ENCODE measurements at places on chromosomes 11 and 22.

DNA sequence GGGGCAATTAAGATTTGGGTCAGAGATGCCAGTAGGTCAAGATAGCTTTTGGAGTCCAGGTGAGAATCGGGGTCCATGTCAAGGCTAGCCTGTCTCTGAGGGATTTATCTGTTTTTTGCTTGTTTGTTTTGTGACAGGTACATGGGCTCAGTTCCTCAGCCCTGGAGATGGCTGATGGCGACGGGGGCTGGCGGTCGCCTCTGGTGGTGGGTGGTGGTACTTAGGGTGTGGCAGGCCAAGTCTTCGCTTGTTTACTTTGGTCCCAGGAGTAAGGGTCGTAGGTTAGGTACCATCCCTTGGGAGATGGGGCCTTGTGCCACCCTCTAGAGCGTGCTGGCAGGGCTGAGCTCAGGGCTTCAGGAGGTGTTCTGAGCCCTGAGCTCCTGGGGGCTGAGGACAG lies 4.7 kb downstream of the SLC25A45 start:
- DNase-seq: no peak

- DNase-seq: no peak
Measured at GRCh38 chr22:45843986-45844385, 133.0 kb downstream of the WNT7B start.

- no peak for DNase-seq
Measured at GRCh38 chr11:102384419-102385079, 37.5 kb downstream of the BIRC2 start.

GRCh38 chr11:12687216-12687623 lies 13.0 kb downstream of the TEAD1 start:
- no peak for DNase-seq

GRCh38 chr22:42270510-42271190 lies at the start of gene TCF20:
TCF20 (minus strand) TSS chr22:42270653; CDS start chr22:42215305, 55,348 bp downstream.
- no peak for DNase-seq

- no peak for DNase-seq
Measured at GRCh38 chr11:17543574-17544180, 539 bp downstream of the USH1C start.

DNA sequence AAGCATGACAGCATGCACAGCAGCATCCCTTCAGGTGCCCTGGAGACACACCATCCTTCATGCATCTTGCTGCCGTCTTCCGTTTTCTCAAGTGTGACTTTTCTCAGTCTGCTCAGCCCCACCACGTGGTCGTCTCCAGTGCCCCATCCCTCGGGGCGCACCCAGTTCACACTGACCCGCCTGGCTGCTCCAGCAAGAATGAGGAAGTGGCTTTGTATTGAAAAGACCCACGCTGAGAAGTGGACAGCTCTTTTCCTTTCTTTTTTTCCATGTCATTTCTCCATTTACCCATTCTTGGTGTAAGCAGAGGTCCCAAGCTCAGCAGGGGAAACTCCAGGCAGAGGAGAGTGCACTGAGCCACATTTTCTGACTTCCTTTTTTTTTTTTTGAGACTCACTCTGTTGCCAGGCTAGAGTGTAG lies 14.5 kb downstream of the SERPINH1 start:
- DNase-seq: no peak

DNA sequence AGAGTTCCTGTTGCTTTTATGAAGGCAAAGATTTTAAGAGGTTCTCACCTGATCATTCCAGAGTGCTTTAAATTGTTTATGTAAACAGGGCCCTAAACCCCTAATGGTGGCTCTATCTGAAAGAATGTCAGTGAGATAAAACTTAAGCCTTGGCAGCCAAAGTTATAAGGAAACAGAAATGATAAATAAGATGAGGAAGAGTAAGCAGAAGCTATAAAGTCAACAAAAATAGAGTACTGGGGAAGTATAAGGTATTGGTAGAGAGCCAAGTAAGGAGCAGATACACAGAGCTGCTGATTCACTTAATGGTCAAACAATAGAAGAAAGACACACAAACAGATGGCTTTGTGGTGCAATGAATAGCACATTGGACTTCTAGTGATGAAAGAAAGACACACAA lies 37.9 kb downstream of the TMPRSS5 start:
- DNase-seq: no peak

DNA sequence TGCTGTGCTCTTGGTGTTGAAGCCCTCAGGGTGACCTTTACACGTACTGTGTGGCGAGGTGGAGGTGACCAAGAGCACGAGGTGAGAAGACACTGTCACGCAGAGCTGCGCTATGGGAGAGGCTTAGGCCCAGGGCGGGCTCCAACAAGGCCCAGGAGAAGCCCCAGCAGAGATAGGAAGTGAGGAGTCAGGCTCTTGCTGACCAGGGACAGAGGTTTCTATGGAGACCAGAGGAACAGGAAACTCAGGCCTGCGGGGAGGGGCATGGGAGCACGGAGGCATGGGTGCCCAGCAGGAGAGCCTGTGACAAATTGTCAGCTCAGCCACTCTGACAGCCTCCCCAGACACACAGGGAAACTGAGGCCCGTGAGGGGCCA lies 15.8 kb downstream of the DGKZ start:
- no peak for DNase-seq

- DNase-seq: no peak
Measured at GRCh38 chr11:127806501-127806900, 780.9 kb downstream of the ETS1 start.

DNA sequence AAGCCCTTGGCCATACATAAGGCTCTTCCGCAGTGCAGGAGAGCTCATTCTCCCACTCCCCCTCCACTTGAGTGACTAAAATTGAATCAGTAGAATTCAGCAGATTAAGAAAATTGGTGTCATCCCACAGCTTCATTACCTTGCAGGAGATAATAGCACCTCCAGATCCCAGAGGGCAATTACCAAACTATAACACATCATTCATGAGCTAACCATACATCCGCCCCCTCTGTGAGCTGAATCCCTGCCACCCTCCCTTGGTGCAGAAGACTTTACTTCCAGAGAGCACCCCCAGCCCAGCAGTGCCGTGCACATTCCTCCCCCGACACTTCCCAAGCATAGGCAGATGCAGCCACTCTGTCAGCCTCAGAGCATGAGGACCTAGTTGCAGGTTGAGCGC lies 496.5 kb upstream of the B3GAT1 start:
- DNase-seq: no peak

DNA sequence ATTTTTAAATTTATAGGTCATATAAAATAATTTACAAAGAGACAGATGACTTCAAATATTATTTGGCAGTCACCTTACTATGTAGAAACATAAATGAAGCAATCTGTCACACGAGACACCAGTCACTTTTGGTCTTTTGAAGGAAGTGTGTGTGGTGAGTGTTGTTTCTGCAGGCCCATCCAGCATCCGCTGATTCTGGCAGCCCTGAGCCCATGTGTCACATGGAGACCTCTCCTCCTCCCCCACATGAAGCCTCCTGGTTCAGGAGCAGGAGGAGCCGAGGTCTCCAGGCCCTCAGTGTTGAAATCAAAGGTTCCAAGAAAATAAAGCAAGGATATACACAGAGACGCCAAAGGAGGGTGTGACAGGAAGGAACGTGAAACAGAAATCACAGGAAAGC lies 60.1 kb downstream of the ARFGAP3 start:
- no peak for DNase-seq

DNA sequence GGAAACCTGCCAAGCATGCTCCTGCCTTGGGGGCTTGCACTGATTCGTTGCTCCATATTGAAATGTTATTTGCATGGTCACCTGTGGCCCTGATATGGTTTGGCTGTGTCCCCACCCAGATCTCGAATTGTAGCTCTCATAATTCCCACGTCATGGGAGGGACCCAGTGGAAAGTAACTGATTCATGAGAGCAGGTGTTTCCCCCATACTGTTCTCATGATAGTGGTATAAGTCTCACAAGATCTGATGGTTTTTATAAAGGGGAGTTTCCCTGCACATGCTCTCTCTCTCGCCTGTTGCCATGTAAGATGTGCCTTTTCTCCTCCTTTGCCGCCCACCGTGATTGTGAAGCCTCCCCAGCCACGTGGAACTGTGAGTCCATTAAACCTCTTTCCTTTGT lies 402.4 kb downstream of the ETS1 start:
- DNase-seq: no peak

DNA sequence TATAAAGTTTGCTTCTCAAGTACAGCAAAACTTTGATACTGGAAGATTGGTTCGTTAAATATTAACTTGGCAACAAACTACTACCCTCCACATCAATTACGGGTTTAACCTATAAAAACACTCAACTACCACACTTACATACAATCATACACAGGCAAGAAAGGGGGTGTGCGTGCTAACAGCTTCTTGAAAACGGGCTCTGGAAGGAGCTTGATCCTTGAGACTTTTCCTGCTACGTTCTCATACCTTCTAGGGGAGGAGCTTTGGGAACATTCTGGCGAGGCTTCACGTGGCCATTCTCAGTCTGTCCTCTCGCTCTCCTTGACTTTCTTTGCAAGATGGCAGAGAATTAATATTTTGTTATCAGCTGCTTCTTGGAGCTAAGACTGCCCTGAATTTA lies 6.8 kb upstream of the ESAM start:
- DNase-seq: no peak
